ENCODE measurements at places on chromosomes 16 and 17.

DNA sequence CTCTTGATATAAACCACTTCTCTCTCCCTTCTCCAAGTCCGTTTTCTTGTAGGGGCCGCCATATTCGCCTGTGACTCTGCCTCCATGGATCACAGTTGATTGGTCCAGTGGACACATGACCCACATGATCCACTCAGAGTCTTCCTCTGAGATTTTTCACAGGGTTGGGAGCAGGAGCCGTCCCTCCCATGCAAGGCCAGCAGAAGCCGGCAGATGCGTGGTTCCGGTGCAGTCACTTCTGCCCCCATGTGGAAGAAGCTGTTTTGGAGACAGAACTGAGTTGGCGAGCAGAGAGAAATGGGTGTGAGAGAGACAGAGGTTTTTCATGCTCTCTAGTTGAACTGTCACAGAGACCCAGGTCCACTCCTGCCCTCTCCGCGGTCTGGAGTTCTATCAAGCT lies 83.3 kb downstream of the C16orf95 start:
- no peak for DNase-seq

GRCh38 chr16:83878838-83879237 lies 20.1 kb upstream of the MLYCD start:
- no peak for DNase-seq

DNA sequence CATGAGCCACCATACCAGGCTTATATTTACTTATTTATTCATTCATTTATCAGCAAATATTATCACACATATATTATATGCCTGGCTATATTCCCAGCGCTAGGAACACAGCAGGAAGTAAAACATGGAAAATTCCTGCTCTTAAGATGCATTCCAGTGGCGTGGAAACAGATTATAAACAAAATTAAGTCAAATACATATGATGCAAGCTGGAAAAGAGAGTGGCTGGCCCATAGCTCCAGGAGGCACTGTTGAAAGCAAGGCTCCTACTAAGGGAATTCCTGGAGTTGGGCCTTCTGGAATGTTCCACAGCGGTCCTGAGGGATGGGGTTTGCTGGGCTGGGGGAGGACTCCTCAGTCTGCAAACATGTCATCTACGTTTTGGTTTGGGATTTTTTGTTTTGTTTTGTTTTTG lies 18.4 kb downstream of the ADCY9 start:
- DNase-seq: no peak

- no peak for DNase-seq
These were observed 12.6 kb upstream of the ALDH3A1 start for GRCh38 chr17:19760746-19761145.

GRCh38 chr17:35243561-35244340 lies 879 bp downstream of the SLFN5 start:
- DNase-seq: peak; percentile 31

DNA sequence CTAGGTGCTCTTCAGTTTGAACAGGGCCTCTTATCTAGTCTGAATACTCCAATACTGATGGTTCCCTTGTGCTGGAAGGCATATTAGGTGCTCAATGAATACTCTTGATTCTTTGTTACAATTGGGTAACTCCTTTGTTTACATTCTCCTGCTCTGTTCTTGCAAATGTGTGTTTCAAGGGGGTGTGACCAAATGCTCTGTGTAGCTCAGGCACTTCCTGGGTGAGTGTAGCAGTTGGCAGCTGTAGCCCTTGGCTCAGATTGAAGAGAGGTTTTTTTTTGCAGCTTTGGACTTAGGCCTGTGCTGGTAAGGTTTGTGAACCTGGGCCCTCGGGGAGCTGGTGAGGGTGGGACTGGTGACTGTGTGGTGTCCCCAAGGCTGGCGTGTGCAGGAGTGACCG lies 20.2 kb downstream of the TBCD start:
- DNase-seq: no peak

DNA sequence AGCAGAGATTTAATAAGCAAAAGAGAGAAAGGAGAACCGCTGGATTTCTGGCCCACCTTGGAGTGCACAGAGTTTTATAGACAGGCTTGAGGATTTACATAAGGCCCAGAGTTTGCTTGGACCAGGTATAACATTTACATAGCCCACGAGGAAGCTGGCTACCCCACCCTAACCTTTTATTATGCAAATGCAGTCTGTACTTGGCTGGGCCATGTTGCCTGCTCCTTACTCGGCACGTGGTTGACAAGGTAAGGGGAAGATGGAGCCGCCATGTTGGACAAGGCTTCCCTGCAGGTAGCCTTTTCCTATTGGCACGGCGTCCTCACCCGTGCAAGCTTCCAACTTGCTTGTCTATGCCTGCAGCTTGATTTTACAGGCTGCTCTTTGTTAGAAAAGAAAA lies 35.2 kb upstream of the HS3ST3A1 start:
- DNase-seq: no peak

DNA sequence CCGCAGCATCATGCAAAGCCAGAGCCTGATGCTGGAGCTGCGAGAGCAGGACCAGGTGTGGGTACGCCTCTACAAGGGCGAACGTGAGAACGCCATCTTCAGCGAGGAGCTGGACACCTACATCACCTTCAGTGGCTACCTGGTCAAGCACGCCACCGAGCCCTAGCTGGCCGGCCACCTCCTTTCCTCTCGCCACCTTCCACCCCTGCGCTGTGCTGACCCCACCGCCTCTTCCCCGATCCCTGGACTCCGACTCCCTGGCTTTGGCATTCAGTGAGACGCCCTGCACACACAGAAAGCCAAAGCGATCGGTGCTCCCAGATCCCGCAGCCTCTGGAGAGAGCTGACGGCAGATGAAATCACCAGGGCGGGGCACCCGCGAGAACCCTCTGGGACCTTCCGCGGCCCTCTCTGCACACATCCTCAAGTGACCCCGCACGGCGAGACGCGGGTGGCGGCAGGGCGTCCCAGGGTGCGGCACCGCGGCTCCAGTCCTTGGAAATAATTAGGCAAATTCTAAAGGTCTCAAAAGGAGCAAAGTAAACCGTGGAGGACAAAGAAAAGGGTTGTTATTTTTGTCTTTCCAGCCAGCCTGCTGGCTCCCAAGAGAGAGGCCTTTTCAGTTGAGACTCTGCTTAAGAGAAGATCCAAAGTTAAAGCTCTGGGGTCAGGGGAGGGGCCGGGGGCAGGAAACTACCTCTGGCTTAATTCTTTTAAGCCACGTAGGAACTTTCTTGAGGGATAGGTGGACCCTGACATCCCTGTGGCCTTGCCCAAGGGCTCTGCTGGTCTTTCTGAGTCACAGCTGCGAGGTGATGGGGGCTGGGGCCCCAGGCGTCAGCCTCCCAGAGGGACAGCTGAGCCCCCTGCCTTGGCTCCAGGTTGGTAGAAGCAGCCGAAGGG lies 24.2 kb downstream of the C1QTNF1 start:
- DNase-seq: no peak

DNA sequence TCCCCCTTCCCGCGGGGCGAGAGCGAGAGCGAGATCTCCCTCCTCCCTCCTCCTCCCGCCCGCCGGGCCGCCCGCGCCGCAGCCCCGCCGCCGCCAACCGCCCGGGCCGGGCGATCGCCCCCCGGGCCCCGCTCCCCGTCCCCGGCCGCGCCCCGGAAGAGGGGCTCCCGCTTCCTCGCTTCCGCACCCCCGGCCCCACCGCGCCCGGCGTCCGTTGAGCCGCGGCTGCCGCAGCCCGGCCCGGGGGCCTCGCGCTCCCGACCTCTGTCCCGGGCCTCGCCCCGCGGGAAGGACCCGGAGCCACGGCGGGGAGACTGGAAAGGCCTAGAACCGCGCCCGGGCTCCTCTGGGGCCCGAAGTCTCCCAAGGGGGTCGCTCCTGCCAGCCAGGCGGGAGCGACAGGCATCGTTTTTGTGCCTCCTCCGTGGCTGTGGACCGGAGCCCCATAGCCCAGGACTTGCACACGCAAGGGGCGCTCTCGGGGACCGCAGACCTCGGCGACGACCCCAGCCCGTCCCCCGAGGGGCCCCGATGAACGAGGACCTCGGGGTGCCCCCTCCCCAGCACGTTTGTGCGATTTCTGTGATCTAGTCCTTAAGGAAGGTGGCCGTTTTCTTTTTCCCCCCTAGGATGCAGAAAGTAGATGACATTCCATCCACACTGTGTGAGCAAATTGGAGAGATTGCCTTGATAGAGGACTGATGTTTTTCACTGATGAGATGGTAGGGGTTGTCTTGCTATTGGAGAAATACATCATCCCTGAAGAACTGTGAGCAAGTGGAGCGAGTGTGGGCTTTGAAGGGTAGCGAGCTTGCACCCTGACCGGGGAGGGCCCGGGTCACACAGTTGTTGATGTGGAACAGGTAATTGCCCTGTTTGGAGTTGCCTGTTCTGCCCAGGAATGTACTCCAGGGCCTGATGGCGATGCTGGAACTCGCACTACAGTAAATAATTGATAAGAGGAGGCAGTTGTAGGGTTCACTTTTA lies 611 bp downstream of the BANP start:
- no peak for DNase-seq

GRCh38 chr17:13492737-13493122 lies 109.0 kb downstream of the HS3ST3A1 start:
- no peak for DNase-seq

DNA sequence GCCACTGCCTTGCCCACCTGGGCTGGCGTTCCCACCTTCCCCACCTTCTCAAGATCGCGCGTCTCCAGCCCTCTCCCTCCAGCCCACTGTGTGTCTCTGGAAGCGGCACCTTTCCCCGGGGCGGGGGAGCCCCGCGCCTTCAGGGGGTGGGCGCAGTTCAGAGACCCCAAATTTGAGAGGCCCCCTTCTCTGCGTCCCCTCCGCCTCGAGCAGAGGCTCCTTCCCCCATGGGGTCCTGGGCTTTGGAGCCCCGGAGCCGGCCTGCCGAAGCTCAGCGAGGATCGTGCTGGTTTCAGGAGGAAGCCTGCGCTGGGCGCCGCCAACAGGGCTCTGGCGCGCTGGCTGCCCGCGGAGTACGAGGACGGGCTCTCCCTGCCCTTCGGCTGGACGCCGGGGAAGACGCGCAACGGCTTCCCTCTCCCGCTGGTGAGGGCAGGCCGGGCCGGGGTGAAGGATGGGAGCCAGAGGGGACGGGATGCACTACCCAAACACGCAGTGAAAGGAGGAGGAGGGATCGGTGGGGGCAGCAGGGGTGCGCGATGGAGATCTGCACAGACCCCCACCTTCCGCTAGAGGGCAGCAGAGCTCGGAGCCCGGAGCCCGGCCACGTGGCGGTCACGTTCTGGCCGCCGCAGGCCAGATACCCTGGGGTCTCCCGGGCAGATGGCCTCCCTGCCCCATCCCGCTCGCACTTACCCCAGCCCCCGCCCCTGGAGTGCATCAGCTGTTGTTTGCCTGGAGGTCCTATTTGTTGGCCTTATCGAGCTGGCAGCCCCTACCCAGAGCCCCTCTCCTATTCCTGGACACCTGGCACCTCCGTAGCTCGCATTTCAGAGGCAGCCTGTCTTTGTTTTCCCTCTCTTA lies 11.1 kb downstream of the LPO start:
- peak; percentile 77 for DNase-seq

DNA sequence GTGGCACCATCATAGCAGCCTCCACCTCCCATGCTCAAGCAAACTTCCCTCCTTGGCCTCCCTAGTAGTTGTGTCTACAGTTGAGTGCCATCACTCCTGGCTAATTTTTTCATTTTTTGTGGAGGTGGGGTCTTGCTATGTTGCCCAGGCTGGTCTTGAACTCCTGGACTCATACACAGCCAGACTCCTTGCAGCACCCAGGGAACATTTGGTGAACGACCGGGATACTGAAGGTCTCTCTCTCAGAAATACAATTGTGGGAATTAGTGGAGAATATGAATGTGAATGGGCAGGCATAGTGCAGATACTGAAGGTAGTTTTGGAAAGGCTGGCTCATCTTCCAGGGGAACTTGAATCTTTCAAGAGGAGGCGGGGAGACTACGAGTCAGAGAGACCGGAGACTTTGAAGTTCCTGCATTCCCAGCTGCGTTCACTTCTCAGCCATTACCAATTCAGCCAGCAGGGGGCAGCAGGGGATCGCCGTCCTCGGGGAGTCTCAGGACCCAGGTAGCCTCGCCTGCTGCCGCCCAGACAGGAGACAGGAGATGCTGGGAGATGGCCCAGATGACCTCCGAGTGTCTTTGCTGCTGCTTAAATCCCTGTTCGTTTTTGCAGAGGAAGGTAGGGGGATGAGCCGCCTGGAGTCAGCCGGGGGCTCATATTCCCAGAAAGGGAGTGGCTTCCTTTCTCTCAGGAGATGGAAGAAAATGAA lies 68.6 kb downstream of the HAPSTR1 start:
- peak; percentile 14 for DNase-seq

DNA sequence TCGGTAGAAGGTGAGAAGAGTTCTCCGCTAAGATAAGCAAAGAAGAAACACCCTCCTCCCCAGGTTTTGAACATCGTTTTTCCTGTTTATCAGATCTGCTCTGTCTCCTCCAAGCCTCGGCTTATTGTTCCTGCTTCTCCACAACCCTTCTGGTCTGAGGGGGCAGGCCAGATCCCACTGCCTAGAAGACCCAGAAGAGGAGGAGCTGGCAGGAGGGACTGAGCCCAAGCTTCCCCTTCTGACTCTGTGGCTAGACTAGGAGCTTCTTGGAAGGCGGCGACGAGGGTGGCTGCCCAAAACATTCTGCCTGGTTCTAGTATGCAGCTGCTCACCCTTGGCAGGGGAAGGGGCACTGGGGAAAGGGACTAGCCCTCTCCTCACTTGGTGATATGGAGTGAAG lies 5.2 kb upstream of the HOXB5 start:
- DNase-seq: no peak

DNA sequence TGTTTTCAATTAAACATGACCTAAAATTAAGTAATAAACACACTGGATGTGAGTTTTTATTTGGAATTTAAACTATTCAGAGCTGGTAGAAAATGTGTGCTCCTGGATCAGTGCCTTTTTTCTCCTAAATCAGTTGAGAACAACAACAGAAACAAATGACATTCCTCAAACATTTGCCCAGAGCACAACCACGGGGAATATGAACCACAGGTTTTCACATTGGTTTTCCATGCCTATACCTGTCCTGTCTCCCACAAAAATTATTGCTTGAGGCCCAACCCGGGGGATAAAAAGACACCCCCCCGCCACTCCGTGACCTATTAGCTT lies 6.8 kb downstream of the HSBP1 start:
- DNase-seq: no peak

- no peak for DNase-seq
These were observed 32.5 kb downstream of the ADCY7 start for GRCh38 chr16:50298591-50299507.

DNA sequence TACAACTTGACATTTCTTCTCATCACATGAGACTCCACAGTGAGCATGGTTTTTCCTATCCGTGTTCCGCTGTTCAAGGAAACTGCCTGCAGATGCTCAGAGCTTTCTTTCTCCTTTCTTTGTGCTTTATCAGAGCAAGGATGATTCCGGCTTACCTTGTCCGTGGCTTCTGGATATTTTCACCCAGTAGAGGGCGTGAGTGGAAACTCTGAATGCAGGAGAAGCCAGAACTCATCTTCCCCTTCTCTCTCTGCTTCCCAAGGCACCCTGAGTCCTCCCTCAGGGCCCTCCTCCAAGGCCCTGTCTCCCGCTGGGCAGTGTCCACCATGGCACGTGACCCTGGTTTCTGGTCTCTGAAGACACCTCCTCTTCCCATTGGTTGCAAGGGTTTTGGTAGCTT lies 721.1 kb upstream of the RBFOX1 start:
- no peak for DNase-seq

- DNase-seq: no peak
These were observed 2.5 kb upstream of the SALL1 start for GRCh38 chr16:51153577-51154031.

- DNase-seq: no peak
These were observed 78.0 kb downstream of the ENGASE start for GRCh38 chr17:79152636-79153035.

- no peak for DNase-seq
These were observed 16.2 kb upstream of the SPNS2 start for GRCh38 chr17:4482338-4483011.

- no peak for DNase-seq
These were observed 64.2 kb upstream of the TNRC6C start for GRCh38 chr17:77894126-77894956.
